ENCODE measurements at places on chromosomes 16 and 17.

GRCh38 chr16:51172368-51172767 lies 21.3 kb upstream of the SALL1 start:
- no peak for DNase-seq

GRCh38 chr17:1447052-1447451 lies 9.0 kb downstream of the CRK start:
- DNase-seq, result no peak

GRCh38 chr17:79263191-79263590 lies 188.6 kb downstream of the ENGASE start:
- no peak for DNase-seq

GRCh38 chr17:73140566-73140965 lies 24.2 kb upstream of the SSTR2 start:
- DNase-seq, result no peak

- peak; percentile 34 for DNase-seq
Observed at GRCh38 chr16:85995541-85996423, 96.8 kb downstream of the IRF8 start.

GRCh38 chr17:74369221-74369620 lies 1.9 kb downstream of the GPR142 start:
- DNase-seq, result peak; percentile 73

GRCh38 chr17:43766413-43767052 lies 7.9 kb upstream of the SOST start:
- peak; percentile 66 for DNase-seq

- DNase-seq, result no peak
Observed at GRCh38 chr16:90072442-90073105, 4.6 kb downstream of the PRDM7 start.

- DNase-seq, result no peak
Observed at GRCh38 chr17:61875804-61876203, 12.5 kb upstream of the BRIP1 start.

DNA sequence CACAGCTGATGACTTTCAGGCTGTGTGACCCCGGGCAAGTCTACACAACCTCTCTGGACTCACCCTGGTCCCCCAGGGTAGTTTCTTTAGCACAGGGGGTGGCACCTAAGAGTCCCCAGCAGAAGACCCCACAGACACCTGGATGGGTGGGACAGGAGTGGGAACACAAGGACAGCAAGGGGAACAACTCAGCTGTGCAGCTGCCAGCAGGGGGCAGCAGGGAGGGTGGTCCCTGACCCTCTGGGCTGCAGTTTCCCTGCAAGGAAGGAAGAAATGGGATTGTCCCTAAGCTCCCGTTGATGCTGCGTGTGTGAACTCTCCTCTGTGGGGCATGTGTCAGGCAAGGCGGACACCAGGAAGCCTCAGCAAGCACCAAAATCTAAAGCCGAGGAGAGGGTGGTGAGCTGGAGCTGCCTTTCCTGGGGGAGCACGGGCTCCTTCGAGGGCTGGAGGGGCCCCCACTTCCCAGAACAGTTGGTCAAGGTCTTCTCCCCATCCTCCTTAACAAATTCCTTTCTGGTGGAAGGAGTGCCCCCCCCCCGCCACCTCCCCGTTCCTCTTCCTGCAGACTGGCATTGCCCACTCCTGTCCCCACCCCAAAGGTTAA lies 24.1 kb upstream of the CDH5 start:
- peak; percentile 48 for DNase-seq

- no peak for DNase-seq
Observed at GRCh38 chr17:4822835-4823234, 10.3 kb upstream of the MINK1 start.

GRCh38 chr16:27859020-27859419 lies 204.5 kb downstream of the GSG1L start:
- DNase-seq, result no peak

DNA sequence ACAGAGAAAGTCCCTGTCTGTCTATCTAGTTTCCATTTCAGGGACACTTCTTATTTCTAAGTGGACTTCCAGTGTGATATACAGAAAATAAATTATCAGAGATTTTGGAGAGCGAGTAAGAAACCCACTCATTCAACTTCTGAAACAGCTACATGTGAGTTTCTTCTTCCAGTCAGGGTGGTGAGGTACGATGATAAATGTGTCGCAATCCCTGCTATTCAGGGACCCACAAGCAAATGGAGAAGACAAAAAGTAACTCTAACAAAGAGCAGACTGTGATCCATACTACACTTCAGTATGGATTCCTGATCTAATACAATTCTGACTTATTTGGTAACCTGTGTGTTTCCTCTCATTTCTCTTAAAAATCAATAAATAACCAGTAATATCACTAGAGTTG lies 16.8 kb downstream of the CNTNAP4 start:
- DNase-seq, result no peak

- no peak for DNase-seq
Observed at GRCh38 chr17:63387656-63388340, 58.3 kb downstream of the CYB561 start.

- no peak for DNase-seq
Observed at GRCh38 chr17:39062846-39063680, 88.4 kb downstream of the PLXDC1 start.

- no peak for DNase-seq
Observed at GRCh38 chr16:80442779-80443178, 98.0 kb upstream of the DYNLRB2 start.

DNA sequence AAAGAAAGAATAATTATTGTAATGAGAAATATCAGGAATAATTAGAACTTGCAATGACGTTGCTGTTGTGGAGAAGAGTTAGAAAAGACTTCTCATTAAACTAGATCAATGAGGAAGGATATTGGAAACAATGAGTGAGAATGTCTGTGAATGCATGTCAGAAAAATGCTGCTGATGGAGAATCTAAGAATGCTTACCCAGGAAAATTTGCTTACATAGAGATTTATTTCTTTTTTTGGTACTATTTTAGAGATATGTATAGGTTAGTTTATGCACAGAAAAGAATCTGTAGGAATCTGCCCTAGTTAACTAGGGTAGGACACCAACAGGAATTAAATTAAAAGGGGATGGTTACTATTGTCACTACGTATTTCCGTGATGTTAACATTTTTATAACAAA lies 140.2 kb downstream of the USP31 start:
- DNase-seq, result no peak

DNA sequence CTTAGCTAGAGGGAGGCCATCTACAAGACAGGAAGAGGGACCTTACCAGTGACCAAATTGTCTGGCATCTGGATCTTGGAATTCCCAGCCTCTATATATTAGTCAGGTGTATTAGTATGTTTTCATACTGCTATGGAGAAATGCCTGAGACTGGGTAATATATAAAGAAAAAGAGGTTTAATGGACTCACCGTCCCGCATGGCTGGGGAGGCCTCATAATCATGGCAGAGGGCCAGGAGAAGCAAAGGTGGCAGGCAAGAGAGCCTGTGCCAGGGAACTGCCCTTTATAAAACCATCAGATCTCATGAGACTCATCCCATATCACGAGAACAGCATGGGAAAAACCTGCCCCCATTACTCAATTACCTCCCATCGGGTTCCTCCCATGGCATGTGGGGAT lies 500.2 kb downstream of the SHISA9 start:
- no peak for DNase-seq

DNA sequence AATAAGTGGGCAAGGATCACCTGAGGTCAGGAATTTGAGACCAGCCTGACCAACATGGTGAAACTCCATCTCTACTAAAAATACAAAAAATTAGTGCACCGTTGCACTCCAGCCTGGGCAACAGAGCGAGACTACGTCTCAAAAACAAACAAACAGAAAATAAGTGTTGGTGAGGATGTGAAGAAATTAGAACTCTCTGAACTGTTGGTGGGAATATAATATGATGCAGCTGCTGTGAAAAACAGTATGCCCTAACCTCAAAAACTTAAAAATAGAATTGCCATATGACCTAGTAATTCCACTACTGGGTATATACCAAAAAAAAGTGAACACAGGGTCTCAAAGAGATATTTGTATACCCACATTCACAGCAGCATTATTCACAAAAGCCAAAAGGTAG lies 26.1 kb downstream of the GLG1 start:
- no peak for DNase-seq

DNA sequence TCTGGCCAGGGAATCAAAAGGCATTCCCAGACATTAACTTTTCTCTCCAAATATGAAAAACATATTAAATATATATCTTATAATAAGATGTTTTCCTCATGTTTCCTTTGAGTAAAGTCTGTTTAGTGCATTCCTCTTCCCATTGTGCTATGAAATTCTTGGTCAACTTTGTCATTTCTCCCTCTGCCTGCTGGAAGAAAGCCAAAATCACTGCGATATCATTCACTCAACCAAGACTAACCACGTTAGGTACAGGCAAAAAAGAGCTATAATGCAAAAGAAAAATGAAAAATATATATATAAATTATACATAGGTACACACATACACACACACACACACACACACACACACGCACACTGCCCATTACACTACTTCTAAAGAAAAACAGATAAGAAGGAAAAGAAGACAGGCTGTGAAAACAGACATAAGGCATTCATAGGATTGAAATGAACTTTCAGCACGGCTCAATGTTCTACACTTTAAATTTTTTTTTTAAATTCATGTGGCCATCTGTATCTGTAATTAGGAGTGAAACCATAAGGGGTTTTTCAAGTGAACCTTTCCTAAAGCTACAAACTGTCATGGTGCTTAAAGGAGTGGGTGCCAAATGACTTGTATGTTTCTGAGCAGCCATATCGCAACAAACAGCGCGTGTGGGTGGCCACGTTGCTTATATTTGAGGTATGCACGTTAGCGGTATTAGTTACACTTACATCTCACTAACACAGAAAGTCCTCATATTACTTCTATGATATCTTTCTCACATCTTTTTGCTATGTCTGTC lies 71.6 kb upstream of the PSMD7 start:
- no peak for DNase-seq

GRCh38 chr17:78409191-78409928 lies 30.9 kb downstream of the PGS1 start:
- DNase-seq, result no peak

DNA sequence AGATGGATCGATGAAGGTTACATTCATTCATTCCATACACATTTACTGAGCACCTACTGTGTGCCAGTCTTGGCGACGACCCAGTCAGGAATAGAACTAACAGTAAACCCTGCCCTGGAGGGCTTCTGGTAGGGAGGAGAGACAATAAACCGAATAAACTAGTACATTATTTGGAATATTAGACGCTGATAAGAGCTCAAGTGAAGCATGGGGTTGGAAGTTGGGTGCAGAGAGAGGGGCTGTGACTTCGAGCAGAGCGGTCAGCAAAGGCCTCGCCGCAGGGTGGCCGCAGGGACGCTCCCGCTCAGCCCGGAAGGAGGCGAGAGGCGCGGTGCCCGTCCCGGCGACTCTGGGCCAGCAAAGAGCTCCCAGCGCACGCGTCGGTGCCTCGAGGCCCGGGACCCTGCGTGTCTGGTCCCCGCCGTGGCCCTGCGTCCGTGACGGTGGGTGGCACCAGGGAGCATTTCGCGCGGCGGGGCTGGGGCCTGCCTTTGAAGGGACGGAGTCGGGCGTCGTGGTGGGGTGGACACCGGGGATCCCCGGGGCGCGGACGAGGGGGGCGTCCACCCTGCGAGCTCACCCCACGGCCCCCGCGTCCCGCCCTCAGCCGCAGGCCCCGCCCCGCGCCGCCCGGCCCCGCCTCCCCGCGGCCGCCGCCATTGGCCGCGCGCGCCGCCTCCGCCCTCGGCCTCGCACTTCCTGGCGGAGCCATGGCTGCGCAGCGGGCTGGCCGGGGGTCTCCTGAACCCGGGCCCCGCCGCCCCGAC lies at the start of gene KLHL36:
KLHL36 (plus strand) TSS at position 684 of the 767 bp plus-strand sequence. CDS start 2,357 bp downstream, outside the sequence.
- DNase-seq, result peak; percentile 89

DNA sequence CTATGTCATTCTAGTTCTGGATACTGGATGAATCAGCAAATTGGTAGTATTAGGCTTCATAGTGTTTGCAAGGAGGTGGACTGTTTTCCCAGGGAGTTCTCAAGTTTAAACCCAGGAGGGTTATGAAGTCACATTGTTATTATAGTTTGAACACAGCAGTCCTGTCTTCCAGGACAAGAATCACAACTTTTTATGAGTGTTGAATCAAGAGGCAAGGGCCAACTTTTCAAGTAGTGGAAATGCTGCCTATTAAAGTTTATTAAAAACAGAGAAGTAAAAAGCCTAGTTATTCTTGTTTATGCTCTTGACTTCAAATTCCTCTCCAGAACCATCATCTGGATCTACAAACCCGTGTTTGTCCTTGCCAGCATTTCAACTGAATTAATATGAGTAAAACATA lies 86.3 kb upstream of the GOT2 start:
- no peak for DNase-seq

GRCh38 chr16:75377729-75378386 lies 55.4 kb downstream of the CFDP1 start:
- peak; percentile 66 for DNase-seq
